ENCODE measurements at places on chromosomes 1 and 21.

DNA sequence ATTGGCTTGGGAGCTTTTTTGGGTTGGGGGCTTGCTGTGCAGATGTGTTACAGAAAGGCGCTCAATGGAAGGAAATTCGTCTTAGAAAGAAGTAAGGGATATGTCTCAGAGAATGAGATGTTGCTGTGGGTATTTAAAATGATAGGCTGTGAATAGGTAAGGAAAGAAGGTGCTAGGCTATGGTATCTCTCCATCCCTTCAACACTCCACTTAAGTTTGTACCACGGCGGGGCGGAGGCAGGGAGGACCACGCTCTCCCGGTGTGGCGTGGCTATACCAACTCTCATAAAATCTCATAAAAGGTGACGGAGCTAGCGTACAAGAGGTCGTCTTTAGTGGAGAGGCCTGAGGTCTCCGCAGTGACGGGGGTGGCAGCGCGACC lies 305 bp upstream of the RPS6KC1 start:
- no peak for DNase-seq

DNA sequence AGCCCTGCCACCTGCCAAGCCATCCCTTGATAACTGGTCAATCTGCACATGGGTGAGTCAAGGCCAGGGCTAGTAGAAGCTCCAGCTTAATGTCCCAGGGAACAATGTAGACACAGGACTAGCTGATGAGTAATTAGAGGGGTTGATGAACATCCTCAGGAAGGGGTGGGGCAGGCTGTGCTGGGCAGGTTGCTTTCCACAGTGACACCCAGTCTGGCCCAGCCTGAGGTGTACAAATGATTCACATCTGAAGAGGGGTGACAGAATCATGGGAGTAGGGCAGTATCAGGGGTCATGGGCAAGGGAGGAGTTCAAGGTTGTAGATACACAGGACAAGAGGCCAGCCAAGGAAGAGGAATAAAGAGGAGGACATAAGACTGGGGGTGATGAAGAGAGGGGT lies 4.3 kb downstream of the LPAR3 start:
- no peak for DNase-seq

DNA sequence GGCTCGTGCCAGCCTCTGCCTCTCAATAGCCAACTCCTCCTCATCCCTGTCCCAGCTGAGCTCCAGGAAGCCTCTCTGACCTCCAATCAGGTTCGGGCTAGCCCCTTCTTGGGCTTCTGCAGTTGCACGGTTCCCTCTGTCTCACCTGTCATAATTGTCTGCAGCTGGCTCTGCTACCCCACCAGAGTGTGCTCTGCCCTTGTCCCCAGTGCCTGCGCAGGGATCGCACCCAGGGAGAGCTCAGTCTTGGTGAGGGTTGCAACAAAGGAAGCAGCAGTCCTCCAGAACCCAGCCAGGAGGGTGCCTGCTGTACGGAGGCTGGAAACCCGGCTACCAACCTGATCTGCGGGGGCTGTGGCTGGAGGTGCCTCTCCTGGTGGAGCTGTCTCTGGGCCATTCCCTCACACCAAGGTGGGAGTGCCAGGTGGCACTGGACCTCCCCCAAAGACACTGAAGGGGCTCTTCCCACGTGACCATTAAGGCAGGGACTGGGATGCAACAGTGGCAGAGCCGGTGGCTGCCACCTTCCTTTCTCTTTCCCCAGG lies 63.5 kb upstream of the DMRTB1 start:
- DNase-seq = peak; percentile 12

DNA sequence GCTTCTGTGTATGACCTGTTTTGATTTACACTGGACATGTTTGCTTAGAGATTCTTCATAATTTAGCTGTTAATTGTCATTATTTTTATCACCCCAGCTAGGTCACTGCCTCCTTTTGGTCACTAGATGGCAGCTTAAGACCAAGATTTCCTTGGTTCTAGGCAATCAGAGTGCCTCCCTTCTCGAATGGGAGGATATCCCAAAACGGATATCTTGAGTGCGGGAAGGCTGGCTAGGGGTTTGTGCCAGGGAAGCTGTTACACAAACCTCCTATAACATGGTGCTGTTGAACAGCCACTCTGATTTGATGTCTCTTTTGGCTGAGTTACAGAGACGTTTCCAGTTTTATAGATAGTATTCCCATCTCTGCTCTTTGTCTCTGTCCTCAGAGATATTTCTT lies 283.5 kb downstream of the S1PR1 start:
- peak; percentile 15 for DNase-seq

GRCh38 chr1:158013840-158014730 lies 20.6 kb downstream of the KIRREL1 start:
- DNase-seq = peak; percentile 57

- DNase-seq = no peak
These were observed 4.0 kb downstream of the SAMD11 start for GRCh38 chr1:927748-928147.

DNA sequence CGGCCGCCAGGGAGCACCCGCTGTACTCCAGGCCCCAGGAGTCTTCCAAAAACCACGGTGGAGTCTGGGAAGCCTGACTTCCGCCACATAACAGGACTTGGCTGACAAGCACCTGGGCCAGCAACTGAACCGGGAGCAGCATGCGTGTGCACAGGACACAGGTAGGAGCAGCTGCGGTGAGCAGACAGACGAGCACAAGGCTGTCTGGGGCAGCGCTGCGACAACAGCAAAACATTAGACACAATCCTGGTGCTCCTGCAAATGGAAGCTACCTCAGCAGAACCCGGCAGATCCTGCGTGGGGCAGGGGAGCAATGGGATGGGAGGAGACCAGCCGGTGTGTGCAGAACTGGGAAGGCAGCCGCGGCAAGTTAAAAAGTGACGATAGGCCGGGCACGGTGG lies 80.4 kb downstream of the NPHP4 start:
- DNase-seq = no peak

DNA sequence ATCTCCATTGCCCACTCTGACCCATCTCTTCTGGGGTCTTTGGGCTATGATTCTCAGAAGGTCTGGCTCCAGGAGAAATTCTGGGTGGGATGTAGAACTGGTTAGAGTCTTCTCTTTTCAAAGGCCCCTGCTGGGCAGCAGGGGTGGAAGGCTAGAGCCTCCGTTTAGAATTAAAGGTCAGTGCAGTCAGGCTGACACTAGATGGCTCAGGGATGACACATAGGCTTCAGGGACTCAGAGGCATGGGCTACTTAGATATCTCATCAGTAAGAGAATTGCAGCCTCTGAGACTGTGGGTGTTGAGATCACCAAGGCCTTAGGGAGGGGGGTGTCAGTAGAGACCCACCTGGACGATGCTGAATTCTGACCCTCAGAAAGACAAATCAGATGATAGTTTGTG lies 12.6 kb upstream of the PPM1J start:
- peak; percentile 51 for DNase-seq

GRCh38 chr1:241837416-241837815 lies 10.6 kb upstream of the EXO1 start:
- DNase-seq = no peak

- DNase-seq = no peak
These were observed at the start of gene TFAP2E for GRCh38 chr1:35573198-35574124. Gene TFAP2E (plus strand): TSS chr1:35573314. CDS start chr1:35573578, 264 bp downstream.

DNA sequence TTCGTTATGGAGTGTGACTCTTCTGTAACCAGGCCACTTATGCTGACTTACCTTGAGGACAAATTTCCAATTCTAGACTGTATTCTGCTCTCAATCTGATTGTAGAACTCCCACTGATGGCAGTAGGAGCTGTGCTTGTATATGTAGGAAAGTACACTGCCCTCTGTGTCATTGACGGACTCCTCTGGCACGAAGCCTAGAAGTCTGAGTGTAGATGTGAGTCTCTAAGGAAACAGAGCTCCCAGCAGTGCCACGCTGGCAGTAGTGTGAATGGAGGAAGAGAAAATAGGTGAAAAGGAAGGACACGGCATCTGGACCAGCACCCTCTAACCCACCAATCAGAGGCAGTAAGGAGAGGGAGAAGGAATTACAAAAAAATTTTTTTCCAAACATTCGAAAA lies 130.4 kb upstream of the ADGRL2 start:
- DNase-seq = no peak

DNA sequence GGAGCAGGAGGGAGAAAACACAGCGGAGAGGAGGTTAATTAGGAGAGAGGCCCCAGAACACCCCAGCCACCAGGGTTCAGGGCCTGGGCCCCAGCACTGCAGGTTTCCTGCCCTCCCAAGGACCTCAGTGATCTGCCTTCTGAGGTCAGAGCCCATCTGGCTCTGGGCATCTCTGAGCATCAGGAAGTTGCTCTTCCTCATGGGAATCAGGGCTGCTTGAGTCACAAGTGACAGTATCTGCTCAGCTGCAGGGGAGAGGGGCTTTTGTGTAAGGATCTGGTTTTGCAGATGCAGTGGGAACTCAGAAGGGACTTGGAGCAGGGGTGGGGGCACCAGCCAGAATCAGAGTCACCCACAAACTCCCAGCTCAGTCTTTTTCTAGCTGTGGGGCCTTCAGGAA lies 472.1 kb downstream of the PTPRU start:
- peak; percentile 35 for DNase-seq

DNA sequence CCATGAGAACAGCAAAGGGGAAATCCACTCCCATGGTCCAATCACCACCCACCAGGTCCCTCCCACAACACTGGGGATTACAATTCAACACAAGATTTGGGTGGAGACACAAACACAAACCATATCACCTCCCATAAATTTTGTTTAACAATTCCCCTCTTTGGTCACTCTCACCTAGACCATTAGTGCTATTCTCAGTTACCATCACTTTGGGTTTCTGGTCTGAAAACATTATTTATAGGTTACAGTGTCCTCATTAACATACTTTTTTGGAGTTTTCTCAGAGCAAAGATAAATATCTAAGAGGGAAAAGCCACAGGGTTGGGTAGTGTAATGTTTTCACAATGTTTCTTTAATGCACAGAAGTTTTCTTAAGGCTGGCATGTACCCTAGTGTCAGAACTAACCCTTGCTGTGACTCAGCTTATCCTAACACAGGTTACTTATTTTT lies 47.7 kb upstream of the DNAH14 start:
- DNase-seq = no peak

- DNase-seq = no peak
These were observed 137.1 kb upstream of the RAB4A start for GRCh38 chr1:229133811-229134210.

DNA sequence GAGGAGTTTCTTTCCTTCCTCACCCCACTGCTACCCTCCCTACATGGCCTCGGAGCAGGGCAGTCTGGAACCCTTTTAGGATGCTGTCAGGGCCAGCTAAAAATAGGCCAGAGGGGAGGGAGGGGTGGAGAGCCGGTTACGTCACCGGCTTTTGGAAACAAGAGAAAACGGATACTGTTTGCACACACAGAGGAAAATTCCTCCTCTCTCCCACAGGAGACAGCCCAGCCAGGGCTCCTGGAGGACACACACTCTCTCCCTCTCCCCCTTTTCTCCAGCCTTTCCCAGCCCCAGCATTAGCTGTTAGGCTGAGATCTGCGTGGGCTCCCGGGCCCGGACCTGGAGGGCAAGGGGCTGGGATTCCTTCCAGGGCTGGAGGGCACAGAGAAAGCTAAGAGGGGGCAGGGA lies 20.0 kb upstream of the ALDH4A1 start:
- DNase-seq = peak; percentile 33

- DNase-seq = no peak
These were observed 14.0 kb downstream of the ETS2 start for GRCh38 chr21:38819719-38820159.

DNA sequence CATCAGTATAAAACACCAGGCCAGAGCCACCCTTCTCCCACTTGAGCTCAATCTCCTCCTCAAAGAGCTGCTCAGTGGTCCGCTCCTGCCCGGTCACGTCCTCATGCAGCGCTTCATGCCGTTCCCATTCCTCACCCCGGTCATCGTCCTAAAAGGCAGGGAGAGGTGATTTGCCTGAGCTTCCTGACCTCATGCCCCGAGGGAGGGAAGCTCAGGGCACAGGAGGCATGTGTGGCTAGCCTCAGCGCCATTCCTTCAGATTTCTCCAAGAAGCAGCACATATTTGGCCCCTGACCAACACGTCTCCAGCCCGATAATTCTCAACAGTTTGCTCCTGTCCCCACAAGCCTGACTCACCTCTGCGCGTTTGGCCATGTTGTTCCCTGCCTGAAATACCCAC lies 4.2 kb upstream of the GPN2 start:
- no peak for DNase-seq

DNA sequence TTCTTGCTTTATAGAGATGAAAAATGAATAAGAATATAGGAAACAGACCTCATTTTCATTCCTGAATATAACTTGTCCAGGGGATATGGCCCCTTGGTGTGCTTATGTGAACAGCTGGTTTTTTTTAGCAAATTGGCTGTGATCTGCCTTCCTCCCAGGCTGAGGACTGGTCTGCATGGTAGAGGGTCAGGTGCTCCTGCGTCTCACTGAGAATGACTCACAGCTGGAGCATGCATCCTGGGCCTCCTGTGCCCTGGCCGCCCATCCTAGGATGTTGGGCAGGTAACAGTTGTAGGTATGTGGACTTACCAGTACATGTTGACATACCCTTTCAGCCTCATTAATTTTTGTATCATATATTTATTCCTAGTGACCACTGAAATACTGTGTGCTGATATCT lies 29.8 kb downstream of the AGT start:
- DNase-seq = no peak

GRCh38 chr1:33010932-33011731 lies 25.6 kb downstream of the AK2 start:
- DNase-seq = no peak

DNA sequence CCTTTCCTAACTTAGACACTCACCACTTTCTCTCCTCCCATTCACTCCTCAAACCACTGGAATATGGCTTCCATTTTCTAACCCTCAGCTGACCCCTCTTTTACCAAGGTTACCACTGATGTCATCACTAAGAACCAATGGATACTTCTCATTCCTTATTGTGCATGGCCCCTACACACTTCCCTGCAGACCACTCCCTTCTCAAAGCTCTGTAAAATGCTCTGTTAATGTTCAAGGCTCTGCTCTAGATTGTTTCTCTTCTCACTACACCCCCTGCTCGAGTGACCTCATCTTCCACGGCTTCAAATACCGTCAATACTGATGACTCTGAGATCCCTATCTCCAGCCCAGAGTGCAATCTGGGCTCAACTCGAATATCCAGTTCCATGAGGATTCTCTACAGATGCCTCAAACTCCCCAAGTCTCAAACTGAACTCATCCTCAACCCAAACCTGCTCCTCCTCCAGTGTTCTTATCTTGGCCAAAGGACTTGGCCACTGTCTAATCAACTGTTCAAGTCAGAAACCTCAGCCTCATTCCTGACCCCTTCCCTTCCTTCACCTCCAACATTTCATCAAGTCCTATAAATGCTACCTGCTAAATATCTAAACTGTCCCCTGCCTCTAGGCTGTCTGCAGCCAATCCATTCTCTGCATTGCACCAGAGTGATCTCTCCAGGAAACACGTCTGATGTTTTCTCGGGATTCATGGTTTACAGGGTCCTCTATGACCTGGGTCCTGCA lies 41.3 kb upstream of the BMP8B start:
- no peak for DNase-seq

- DNase-seq = no peak
These were observed 28.5 kb downstream of the MGST3 start for GRCh38 chr1:165659581-165659895.

All from WERI-Rb-1 (cell line).